ENCODE measurements at places on chromosomes 5 and 9.

DNA sequence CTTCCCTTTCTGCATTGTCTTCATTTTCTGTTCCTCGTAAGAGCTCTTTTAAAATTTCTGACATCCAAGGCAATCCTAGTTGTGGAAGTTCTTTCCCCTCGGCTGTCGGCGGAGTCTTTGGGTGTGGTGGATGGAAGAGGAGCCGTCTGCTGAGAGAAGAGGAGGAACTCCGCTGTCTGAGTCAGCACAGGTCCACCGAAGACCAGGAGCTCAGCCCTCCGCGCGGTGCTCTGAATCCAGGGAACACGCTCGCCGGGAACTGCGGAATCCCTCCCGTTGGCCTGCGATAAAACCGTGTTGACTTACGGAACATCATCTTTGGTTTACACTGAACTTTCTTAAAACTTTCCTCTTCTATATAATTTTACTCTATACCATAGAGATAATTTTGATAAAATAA, 100.7 kb upstream of the IRX4 start:
- no peak overlapping the region for H3K4me3 ChIP-seq
- no peaks in the 10 kb centered on the region for H3K27me3 ChIP-seq
- DNase-seq = no peak

- no peak overlapping the region for H3K27ac ChIP-seq
- no peaks in the 10 kb centered on the region for H3K36me3 ChIP-seq
- H3K4me1 ChIP-seq = no peaks in the 10 kb centered on the region
- no peaks in the 10 kb centered on the region for H3K27me3 ChIP-seq
Observed at GRCh38 chr5:114324282-114324681, 37.6 kb upstream of the KCNN2 start.

- peaks cover 11% of the 10 kb centered on the region for H3K36me3 ChIP-seq
- no peak for DNase-seq
Observed at GRCh38 chr9:75935591-75935990, 45.1 kb downstream of the PCSK5 start.

DNA sequence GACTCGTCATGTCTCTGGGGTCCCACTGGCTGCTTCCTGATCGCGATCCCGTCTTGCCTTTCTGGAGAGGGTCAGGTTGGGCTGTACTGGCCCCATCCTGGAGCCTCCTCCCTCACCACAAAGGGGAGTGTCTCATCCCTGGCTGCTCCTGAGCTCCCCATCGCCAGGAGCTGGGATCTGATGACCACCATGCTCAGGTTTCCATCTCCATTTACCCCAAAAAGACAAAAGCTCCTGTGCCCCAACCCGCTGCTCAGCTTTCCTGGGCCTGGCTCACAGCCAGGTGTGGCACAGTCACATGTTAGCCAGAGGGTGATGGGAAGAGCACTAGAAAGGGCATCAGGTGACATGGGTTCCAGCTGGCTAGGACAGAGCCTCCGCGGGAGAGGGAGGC, 47.3 kb upstream of the CDKN2AIPNL start:
- no peaks in the 10 kb centered on the region for H3K36me3 ChIP-seq
- DNase-seq = no peak
- H3K4me3 ChIP-seq = no peak overlapping the region
- H3K27me3 ChIP-seq = no peaks in the 10 kb centered on the region
- no peak overlapping the region for H3K27ac ChIP-seq
- H3K4me1 ChIP-seq = peaks cover 11% of the 10 kb centered on the region

DNA sequence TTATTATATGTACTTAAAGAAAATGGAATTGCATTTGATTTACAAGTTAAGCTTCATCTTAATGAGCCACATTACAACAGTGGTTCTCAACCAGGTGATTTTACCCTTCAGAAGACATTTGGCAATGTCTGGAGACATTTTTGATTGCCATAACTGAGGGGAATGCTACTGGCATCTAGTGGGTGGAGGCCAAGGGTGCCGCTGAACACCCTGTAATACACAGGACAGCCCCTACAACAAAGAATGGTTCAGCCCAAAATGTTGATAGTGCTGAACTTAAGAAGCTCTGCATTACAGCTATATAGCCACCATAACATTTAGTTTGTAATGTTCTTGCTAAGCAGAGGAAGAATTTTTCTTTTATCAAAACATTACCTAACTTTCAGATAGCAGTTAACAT, 103.1 kb downstream of the PAM start:
- H3K36me3 ChIP-seq = no peaks in the 10 kb centered on the region
- DNase-seq = no peak
- no peak overlapping the region for H3K27ac ChIP-seq
- H3K4me1 ChIP-seq = peaks cover 4% of the 10 kb centered on the region

- no peak overlapping the region for H3K27ac ChIP-seq
- peaks cover 18% of the 10 kb centered on the region for H3K4me1 ChIP-seq
- DNase-seq = no peak
Observed at GRCh38 chr9:21965401-21965951, 28.7 kb downstream of the CDKN2A start.
